Neural crest cell (in vitro differentiated cells): ENCODE measurements at places on chromosomes 11 and 22. TPM values are rescaled to one million over a fixed set of nuclear protein-coding genes. Genes with fewer than 3 reads are reported as not detected.
A peak's percentile ranks its signal among the peaks of the same experiment; 100 is the strongest.

The DCHS1 gene
- 37.5 and 40.4 TPM in 2 replicates for total RNA-seq

The MFRP gene
- not detected in 2 replicates for total RNA-seq

The OR52A1 gene
- not detected in 2 replicates for total RNA-seq

DNA sequence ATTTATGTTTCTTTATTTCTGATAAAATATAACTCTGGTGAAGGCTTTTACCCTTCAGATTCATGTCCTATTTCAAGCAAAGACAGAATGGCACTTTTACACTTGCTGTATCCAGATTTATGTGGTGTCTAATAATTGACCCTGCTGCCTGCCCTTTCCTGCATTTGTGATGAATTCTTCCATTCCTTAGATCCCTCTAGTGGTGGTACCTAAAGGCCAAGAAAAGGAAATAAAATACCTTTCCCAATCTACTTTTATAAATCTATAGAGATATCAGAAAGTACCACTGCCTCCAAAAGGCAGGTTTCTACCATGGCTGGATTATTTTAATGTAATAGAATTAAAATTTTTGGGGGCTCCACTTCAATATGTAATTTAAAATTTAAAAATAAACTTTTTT lies 34.2 kb downstream of the CCDC81 start:
- no peaks in the 10 kb centered on the region for H3K27me3 ChIP-seq
- H3K4me1 ChIP-seq = no peaks in the 10 kb centered on the region
- H3K36me3 ChIP-seq = peaks cover 2% of the 10 kb centered on the region
- DNase-seq = no peak
- H3K4me3 ChIP-seq = no peak overlapping the region
- H3K27ac ChIP-seq = no peak overlapping the region

DNA sequence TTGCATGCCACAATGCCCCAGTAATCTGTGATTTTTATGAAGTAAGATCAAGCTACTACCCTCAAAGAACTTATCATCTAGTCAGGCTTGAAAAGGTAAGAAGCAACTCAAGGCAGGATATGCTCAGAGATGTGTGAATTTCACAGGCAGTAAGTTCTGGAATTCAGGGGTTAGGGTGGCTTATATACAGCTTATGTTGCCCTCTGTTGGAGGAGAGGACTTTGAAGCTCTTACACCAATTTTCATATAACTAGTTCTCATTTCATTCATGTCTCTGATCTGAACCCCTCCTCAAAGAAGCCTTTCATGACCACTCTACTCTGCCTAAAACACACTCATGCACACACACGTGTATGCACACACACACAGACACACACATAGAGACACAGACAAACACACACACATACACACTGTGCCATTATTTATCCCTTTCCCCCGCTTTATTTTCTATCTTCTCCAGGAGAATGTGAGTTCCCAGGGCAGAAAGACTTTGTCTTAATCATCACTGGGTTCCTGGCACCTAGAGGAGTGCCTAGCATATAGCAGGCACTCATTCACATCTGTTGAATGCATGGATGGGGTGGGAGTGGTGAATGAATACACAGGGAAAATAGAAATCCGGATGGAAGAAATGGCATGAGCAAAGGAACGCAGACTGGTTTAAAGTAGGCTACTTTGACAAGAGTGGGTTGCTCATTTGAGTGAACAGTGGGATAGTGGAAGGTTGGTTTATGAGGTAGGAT lies 220.7 kb upstream of the ZBED5 start:
- no peak overlapping the region for H3K27ac ChIP-seq
- peaks cover 17% of the 10 kb centered on the region for H3K4me1 ChIP-seq
- no peaks in the 10 kb centered on the region for H3K27me3 ChIP-seq
- H3K36me3 ChIP-seq = no peaks in the 10 kb centered on the region

DNA sequence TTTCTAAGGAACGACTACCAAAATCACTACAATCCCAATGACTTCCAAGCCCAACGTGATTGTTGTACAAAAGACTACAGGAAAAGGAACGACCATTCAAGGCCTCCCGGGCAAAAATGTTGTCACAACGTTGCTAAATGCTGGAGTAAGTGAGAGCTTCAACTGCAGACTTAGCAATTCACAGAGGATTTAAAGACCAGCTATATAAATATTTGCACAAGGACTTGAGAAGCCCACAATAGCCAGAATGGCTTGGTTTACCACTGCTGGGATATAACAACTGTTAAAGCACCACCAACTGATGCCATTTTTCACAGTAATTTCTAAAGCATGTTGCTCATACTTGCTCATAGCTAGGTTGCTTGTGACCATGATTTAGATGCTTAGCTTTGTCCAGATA lies 78.3 kb downstream of the EMSY start:
- peaks cover 14% of the 10 kb centered on the region for H3K36me3 ChIP-seq
- no peak for DNase-seq
- no peaks in the 10 kb centered on the region for H3K4me1 ChIP-seq
- H3K27ac ChIP-seq = no peak overlapping the region
- H3K4me3 ChIP-seq = no peak overlapping the region

DNA sequence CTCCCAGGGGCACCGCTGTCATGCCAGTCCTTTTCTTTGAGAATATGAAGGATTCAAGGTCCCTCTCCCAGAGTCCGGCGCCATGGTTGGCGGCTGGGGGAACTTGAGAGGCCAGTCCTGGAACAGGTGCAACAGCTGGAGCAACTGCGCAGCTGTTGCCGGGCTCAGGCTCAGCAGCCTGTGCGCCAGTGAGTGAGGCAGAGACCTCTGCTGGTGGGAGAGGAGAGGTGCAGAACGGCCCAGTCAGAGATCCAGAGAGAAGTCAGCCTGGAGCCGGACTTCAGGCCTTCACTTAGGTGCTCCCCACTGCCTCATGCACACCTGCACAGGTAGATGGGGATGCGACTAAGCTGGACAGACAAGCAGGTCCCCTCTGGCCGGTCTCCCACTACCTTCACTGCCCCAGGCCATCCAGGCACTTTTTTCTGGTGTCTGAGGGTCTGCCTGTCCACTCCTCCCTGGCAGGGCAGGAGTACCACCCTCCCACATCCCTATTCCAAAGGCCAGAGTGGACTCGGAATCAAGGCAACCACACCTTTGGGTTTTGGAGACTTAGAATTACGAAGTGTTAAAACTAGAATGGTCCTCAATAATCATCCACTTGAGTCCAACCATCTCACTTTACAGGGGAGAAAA lies 4.6 kb downstream of the CHRDL2 start:
- H3K36me3 ChIP-seq = no peaks in the 10 kb centered on the region
- peaks cover 74% of the 10 kb centered on the region for H3K27me3 ChIP-seq
- no peak overlapping the region for H3K27ac ChIP-seq
- no peak overlapping the region for H3K4me3 ChIP-seq
- peak; percentile 68 for DNase-seq
- H3K4me1 ChIP-seq = no peaks in the 10 kb centered on the region

GRCh38 chr11:81098471-81098870 lies 1635.2 kb downstream of the FAM181B start:
- H3K27me3 ChIP-seq = no peaks in the 10 kb centered on the region
- no peak overlapping the region for H3K27ac ChIP-seq
- H3K4me3 ChIP-seq = no peak overlapping the region
- no peaks in the 10 kb centered on the region for H3K4me1 ChIP-seq
- no peak for DNase-seq

- H3K27ac ChIP-seq = no peak overlapping the region
- no peak for DNase-seq
- H3K36me3 ChIP-seq = no peaks in the 10 kb centered on the region
- no peaks in the 10 kb centered on the region for H3K27me3 ChIP-seq
- no peaks in the 10 kb centered on the region for H3K4me1 ChIP-seq
Observed at GRCh38 chr11:3914805-3915204, 59.3 kb downstream of the STIM1 start.

- peaks cover 2% of the 10 kb centered on the region for H3K27me3 ChIP-seq
- DNase-seq = no peak
- no peak overlapping the region for H3K27ac ChIP-seq
- H3K36me3 ChIP-seq = no peaks in the 10 kb centered on the region
Observed at GRCh38 chr11:1193326-1194230, 29.3 kb upstream of the MUC5B start.

- H3K4me1 ChIP-seq = peaks cover 17% of the 10 kb centered on the region
- no peaks in the 10 kb centered on the region for H3K27me3 ChIP-seq
- no peak overlapping the region for H3K27ac ChIP-seq
- peaks cover 2% of the 10 kb centered on the region for H3K36me3 ChIP-seq
Observed at GRCh38 chr11:16856022-16856471, 117.6 kb downstream of the C11orf58 start.

DNA sequence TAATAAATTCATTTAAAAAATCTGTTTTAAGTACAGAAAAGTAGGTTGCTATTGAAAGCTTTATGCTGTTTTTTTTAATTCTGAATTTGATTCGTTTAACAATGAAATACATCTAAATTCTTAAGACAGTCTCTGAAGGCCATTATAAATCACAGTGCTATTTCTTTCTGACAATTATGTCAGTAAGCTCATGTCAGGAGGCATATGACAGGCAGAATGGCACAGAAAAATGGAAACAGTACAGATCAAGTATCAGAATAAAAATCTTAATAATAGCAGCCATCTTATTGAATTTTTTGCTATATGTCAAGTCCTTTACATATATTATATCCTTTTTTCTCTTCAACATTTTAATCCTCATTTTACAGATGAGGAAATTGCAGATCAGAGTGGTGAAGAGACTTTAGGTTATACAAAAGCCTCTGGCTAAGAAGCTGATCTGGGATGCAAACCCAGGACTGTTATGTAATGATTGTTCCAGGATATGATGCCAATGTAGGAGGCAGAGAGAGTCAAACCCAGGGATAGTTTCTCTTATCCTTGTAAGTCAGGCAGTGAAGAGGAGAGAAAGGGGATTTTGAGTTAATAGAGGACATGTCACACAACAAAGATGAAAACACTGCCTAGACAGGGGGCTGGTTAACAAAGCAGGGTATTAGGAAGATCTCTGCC lies 283.1 kb upstream of the CCDC90B start:
- H3K36me3 ChIP-seq = no peaks in the 10 kb centered on the region
- no peaks in the 10 kb centered on the region for H3K4me1 ChIP-seq

DNA sequence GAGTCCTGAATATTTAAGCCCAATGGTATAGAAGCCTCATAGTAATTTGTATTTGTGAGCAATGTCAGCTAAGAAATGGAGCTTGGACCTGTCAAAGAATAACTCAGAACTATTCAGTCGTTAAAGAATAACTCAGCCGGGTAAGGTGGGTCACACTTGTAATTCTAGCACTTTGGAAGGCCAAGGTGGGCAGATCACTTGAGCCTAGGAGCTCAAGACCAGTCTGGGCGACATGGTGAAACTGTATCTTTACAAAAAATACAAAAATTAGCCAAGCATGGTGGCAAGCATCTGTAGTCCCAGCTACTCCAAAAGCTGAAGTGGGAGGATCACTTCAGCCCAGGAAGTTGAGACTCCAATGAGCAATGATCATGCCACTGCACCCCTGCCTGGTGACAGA lies 1526.5 kb downstream of the LRRC4C start:
- H3K4me1 ChIP-seq = peaks cover 15% of the 10 kb centered on the region
- DNase-seq = no peak
- H3K4me3 ChIP-seq = no peak overlapping the region
- H3K27me3 ChIP-seq = no peaks in the 10 kb centered on the region
- H3K36me3 ChIP-seq = no peaks in the 10 kb centered on the region

DNA sequence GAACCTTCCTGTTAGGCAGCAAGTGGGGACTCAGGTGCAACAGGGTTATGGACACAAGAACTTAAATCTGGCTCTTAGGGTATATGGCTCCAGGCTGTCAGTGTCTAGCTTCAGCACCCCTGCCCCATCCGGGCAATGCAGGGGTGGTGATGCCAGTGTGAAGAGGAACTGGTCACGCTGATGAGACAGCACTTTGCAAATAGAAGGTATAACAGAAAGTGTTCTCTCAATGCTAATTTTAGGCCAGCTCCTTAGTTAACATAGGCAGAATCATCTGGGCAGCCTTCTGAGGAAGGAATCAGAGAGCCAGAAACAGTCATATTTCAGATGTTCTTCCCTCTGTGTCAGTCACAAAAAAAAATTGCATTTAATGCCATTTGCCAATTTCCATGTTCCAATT lies 41.2 kb downstream of the SYT9 start:
- no peaks in the 10 kb centered on the region for H3K36me3 ChIP-seq
- H3K4me3 ChIP-seq = no peak overlapping the region
- H3K27me3 ChIP-seq = no peaks in the 10 kb centered on the region
- no peaks in the 10 kb centered on the region for H3K4me1 ChIP-seq

- no peak for DNase-seq
- no peaks in the 10 kb centered on the region for H3K36me3 ChIP-seq
- no peak overlapping the region for H3K4me3 ChIP-seq
- H3K4me1 ChIP-seq = peaks cover 34% of the 10 kb centered on the region
- no peak overlapping the region for H3K27ac ChIP-seq
Observed at GRCh38 chr11:92300876-92301275, 76.3 kb downstream of the FAT3 start.

DNA sequence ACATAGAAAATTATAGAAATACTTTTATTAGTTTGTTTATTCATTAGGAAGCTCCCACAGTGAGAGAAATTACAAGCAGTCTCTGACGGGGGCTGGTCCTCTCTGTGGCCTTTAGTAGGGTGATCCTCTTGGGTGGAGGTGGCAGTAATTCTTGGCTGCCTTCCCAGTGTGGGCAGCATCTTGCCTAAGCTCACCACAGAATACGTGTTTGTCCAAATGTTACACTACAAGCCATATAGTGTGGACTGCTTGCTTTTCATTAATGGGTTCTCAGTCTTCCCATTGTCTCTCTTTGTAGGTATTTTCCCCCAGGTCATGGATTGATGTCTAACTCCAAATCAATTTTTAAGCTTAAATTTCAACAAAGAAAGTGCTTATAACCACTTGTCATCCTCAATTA lies 43.3 kb downstream of the ENDOD1 start:
- H3K4me1 ChIP-seq = no peaks in the 10 kb centered on the region
- no peaks in the 10 kb centered on the region for H3K27me3 ChIP-seq
- no peak for DNase-seq
- H3K27ac ChIP-seq = no peak overlapping the region

GRCh38 chr11:8739309-8739793 lies 56.8 kb downstream of the RPL27A start:
- no peaks in the 10 kb centered on the region for H3K4me1 ChIP-seq
- H3K36me3 ChIP-seq = peaks cover 2% of the 10 kb centered on the region
- DNase-seq = no peak
- no peak overlapping the region for H3K4me3 ChIP-seq
- no peak overlapping the region for H3K27ac ChIP-seq

DNA sequence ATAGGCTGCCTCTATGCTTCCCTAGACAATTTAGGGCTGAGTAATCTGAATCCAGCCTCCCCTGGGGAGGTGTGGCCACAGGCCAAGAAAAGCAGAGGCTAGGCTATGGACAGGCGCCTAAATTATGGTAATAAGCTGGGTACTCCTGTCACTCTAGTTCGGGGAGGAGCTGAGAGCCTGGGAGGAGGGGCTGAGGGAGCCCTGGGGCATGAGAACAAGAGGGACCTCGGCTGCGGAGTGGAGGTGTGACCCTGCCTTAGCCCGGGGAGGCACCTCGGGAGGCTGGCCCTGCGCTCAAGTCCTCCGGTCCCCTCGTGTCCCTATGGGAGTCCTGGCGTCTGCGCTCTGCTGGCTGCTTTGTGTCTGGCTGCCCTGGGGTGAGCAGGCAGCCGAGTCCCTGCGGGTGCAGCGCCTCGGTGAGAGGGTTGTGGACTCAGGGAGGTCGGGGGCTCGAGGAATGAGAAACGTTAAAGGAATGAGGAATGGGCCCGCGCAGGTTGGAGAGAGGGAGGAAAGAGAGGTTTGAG lies at the start of gene OTOG:
Gene OTOG (plus strand): TSS at position 209 of the 527 bp plus-strand sequence. CDS start 114 bp downstream, at position 323.
- no peak within 1 kb of the TSS for H3K4me3 ChIP-seq
- H3K4me1 ChIP-seq = peaks cover 7% of the 10 kb centered on the region
- no peaks in the 10 kb centered on the region for H3K36me3 ChIP-seq
- H3K27ac ChIP-seq = no peak within 1 kb of the TSS
- DNase-seq = no peak
